ENCODE measurements at places on chromosomes 5 and 9.

DNA sequence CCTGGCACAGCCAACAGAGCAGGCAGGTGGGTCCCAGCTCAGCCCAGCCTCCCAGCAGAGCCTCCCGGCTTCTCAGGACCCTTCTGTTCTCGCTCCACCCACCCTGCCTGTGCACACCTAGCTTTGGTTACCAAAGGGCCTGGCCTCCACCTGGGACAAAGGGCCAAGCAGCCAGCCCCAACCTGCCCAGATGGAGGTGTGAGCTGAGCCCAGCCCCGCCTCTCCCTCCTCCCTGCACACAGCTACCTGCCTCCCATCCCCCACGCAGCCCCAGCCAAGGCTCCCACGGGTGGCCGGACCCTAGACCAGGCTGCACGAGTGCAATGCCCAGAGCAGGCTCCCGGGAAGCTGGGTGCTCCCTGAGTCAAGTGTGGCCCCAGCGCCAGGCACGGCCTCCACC lies 5.6 kb downstream of the TPRN start:
- DNase-seq: no peak

GRCh38 chr9:107789001-107789700 lies 299.6 kb upstream of the KLF4 start:
- no peak for DNase-seq

DNA sequence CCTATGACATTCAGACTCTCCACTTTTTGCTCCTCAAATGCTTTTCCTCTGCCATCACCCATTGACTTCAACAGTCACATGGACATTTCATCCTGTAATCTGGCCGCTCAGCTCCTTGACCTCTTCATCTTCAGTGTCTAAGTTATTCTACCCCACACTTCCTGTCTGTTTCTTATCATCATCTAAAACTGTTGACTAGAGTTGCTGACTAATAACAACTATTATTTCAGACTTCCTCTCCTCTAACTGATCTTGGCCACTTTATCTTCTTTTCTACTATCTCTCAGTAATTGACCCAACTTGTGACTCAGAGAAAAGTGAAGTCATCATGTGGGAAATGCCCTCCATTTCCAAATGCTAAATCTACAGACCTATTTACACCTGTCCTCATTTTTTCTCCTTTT lies 254.7 kb upstream of the TRPC7 start:
- no peak for DNase-seq

DNA sequence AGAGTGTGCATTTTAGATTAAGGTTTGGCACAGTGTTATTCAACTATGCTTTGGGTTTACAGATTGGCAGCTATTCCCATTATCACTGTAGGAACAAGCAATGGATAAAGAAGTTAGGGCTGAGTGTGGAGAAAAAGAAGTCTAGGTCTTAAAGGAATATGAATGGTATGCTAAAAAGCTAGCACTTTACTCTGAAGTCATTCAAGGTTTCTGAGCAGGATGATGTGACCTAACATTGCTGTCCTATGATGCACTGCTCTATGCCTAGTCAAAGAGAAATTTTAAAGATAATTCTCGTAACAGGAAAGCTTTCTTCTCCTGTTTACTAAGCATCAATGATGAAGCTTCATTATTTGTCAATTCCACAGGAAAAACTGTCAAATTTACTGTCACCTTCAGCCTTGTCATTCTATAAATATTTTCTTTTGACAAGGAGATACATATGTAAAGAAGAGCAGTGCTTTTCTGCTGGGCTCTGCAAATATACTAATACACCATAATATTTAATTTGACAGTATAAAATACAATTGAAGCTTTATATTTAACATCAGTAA lies 476.1 kb upstream of the PTPRD start:
- no peak for DNase-seq

DNA sequence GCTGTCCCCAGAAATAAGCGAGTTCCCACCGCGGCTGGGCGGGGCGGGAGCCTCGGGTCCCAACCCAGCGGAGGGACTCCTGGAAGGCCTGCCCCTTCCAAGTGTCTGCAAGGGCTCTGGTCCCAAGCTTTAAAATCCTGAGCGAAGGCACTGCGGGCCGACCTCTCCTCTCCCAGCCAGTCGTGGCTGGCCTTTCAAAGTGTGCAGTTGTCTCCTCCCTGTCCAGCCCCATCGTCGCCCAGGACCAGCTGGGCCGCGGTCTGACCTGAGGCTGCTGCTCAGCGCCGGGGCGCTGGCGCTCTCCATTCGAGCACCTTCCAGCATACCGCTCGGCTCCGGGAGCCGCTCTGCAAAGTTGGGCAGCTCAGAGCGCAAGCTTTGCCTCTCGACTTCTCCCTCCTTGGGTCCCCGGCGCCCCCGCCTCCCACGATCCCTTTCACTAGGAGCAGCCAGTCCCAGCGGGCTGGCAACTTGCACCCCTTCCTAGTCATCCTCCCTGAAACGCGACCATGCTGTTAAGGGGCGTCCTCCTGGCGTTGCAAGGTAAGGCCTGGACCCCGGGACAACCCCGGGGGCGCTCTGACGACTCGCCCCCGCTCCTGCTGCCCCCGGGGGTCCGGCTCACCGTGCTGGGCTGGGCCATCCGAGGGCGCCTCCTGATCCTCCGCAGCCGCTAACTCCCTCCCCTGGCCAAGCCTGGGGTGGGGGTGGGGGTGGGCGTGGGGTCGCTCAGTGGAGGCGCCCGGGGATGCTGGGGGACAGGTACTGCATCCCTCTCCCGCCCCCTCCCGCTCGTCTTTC lies at the start of gene MAMDC2:
TSS of gene MAMDC2 (plus strand) at position 160 of the 801 bp plus-strand sequence. CDS start at position 510, 350 bp downstream.
- no peak for DNase-seq

DNA sequence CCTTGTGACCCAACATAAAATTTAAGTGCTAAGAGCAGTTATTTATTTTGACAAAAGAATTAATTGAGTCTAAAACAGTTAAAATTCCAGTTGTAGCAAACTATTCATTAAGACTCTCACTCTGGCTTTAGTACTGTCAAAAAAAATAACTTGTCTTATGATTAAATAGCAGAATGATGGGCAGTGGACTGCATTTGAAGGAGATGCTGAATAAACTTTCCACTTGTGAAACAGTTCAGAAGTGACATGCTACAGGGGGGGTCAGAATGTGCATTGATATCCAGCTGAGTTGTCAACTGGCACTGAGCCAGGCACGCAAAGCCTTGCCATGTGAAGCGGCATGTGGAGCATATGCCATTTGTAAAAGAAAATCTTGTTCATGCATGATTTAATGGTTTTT lies 76.0 kb downstream of the FCHO2 start:
- DNase-seq: no peak

DNA sequence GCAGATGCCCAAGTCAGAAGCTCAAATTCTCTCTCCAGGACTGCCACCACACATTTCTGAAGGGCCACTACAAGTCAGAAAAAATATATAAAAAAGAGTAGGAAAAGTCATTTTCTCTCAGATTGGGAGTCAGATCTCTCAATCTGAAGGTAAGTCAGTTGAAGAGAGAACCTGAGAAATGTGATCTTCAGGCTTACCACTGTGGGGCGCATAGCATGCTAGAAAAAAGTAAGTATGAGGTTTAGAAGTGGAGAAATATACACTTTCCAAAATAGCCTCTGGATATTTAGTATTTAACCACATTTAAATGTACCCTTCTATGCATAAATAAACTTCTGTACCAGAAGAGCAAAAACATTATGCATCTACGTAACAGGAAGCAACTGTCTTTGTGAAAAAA lies 800.7 kb upstream of the CTNND2 start:
- DNase-seq: no peak

GRCh38 chr9:128408963-128409431 lies 11.7 kb upstream of the CERCAM start:
- DNase-seq: no peak

- DNase-seq: no peak
These were observed 1.8 kb upstream of the ADAMTS13 start for GRCh38 chr9:133420392-133420827.

DNA sequence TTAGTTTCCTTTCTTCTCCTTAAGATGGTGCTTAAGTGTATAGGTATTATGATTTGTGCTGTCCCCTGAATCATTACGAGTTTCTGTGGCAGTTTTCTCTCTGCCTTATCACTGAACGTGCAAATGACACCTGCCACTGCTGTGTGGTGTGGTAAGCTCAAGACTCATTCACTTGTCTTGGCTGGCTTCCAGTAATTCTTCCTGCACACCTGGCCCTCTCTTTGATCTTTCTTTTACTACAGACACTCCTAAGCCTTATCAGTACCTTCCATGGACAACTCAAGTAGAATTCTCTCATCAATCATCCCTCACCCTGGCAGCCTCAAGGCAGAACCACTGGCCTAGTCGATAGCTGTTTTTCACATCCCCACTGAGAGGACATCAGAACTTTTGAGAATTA lies 82.6 kb upstream of the ADAMTS19 start:
- no peak for DNase-seq
